ENCODE measurements at places on chromosomes 1 and 21.

DNA sequence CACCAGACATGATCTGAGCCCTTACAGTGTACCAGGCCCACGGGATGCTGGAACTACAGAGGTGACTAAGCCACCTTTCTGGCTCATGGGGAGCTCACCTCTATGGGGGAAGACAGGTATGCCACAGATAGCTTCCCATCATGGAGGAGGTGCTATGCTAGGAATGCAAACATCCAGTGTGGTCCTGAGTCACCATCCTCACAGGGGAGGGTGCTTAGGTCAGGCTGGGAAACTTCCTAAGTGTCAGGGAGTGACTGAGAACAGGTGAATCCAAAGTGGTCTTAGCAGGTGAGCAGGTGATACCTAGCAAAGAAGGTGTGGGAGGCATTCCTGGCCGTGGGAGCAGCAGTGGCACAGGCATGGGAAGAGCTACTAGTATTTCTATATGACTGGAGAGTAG lies 8.6 kb upstream of the RASSF5 start:
- DNase-seq, result no peak

DNA sequence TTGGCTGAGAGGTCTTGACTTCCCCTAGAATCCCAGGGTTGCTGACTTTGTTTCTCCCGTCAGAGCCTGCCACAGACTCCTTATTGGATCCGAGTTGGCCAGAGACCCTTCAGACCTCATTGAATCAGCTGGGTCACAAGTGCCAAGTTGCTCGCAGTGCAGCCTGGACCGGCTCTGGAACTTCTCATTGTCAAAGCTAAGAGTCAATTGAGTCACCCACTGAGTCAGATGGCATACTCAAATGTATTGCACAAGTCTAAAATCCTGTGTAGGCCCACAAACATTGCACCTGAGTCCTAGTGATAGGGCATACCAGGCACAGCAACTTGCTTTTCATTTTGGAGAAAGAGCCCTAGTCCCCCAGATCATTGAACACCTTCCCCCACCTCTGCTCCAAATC lies 20.4 kb upstream of the SCAF4 start:
- no peak for DNase-seq

- no peak for DNase-seq
Observed at GRCh38 chr1:231020139-231020601, 19.9 kb downstream of the FAM89A start.

DNA sequence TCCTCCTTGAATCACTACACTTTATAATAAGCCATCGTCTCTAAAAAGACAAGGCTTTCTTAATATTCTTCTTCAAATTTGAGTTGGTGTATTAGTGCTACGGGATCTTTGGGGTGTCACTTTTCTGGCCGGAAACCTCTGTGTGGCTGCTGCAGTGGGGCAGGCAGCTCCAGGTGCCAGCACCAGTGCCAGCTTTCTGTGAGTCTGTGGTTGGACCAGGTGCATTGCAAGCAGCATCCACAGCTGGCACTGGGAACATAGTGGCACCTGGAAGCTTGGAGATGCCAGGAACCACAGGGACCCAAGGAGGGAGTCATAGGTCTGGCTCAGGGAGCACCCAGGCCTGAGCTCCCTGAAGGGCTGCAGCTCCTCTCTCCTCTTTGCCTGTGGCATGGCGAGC lies 111.8 kb upstream of the RUNX3 start:
- no peak for DNase-seq

GRCh38 chr1:172929006-172929405 lies 121.7 kb downstream of the TNFSF18 start:
- DNase-seq, result no peak

DNA sequence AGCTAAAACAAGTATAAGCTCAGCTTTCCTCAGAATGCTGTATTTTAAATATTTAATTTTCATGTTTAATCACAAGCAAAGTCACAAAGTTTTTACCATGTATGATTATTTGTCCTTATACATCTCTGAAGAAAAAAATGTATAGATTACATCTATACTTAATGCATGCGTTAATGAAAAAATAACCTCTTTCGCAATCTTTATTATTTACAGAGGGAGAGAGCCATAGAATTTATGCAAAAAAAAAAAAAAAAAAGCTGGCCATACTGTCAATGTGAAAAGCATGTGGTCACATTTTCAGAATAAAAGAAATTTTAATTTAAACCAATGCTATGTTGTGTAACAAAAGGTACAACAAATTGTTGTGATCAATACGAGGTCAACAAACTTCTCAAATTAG lies 148.2 kb downstream of the AKT3 start:
- DNase-seq, result no peak

- no peak for DNase-seq
Observed at GRCh38 chr1:110152133-110152785, 2.0 kb downstream of the SLC6A17 start.

Measured in OCI-M1 (cell line).